Immature natural killer cell (primary cell): ENCODE measurements at places on chromosomes 3 and 15.
A peak's percentile ranks its signal among the peaks of the same experiment; 100 is the strongest.

GRCh38 chr3:167880183-167880582 is 144.7 kb downstream of the SERPINI1 start:
- no peak for DNase-seq
- no peaks in the 10 kb centered on the region for H3K36me3 ChIP-seq
- no peaks in the 10 kb centered on the region for H3K4me1 ChIP-seq
- peaks cover 1% of the 10 kb centered on the region for H3K27me3 ChIP-seq

DNA sequence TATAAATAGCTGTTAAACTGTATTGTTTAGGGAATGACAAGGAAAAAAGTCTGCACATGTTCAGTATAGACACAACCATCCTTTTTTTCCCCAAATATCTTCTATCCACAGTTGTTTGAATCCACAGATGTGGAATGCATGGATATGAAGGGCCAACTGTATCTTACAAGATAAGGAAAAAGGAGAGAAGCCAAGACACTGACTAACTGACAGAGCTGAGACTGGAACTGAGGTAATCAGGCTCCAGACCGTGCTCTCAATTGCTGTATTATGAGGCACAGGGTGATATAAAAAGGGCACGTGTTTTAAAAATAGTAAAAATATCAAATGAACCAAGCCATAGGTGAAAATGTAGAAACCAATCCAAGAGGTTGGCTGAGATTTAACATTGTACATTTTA is 49.0 kb downstream of the DHX36 start:
- no peak for DNase-seq
- H3K27me3 ChIP-seq = no peaks in the 10 kb centered on the region
- H3K4me1 ChIP-seq = peaks cover 2% of the 10 kb centered on the region
- peaks cover 46% of the 10 kb centered on the region for H3K36me3 ChIP-seq

GRCh38 chr15:48898446-48898845 is 20.5 kb downstream of the EID1 start:
- no peaks in the 10 kb centered on the region for H3K4me1 ChIP-seq
- no peak for DNase-seq
- H3K4me3 ChIP-seq = no peak overlapping the region

DNA sequence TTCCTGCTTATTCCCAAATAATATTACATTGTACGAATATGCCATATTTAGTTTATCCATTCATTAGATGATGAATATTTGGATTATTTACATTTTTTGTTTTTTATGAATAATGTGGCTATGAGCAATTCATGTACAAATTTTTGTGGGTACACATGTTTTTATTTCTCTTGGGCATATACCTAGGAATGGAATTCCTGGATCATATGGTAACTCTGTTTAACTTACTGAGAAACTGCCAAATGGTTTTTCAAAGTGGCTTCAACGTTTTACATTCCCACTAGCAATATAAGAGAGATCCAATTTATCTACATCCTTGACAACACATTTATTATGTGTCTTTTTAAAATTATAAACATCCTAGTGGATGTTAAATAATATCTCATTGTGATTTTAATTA is 362.0 kb upstream of the TMCO5A start:
- no peak for DNase-seq
- H3K27ac ChIP-seq = no peak overlapping the region

- H3K4me1 ChIP-seq = no peaks in the 10 kb centered on the region
- H3K36me3 ChIP-seq = peaks cover 11% of the 10 kb centered on the region
Observed at GRCh38 chr3:160369784-160370183, 29.2 kb downstream of the IFT80 start.

- H3K27ac ChIP-seq = no peak overlapping the region
- H3K27me3 ChIP-seq = peaks cover 18% of the 10 kb centered on the region
- H3K4me1 ChIP-seq = no peaks in the 10 kb centered on the region
Observed at GRCh38 chr15:76328106-76328696, 8.4 kb upstream of the ISL2 start.

DNA sequence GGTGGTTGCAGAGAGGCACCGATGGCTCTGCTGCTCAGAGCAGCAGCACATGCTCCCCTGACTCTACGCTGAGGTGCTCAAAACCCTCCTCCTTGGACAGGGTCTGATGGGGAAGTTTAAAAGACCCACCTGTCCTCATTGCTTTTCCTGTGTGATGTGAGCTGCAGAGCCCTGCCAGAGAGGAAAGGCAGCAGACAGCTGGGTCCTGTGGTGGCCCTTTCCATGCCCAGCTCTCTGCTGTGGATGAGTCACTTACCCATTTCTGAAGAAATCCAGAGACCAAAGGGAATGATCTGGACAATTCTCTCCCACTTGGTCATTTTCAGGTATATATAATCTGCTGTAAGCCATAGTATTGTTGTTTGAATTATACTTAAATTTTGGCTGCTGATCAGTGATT is 121.7 kb downstream of the CHDH start:
- no peaks in the 10 kb centered on the region for H3K36me3 ChIP-seq
- H3K4me1 ChIP-seq = no peaks in the 10 kb centered on the region
- no peak overlapping the region for H3K27ac ChIP-seq
- peaks cover 5% of the 10 kb centered on the region for H3K27me3 ChIP-seq

DNA sequence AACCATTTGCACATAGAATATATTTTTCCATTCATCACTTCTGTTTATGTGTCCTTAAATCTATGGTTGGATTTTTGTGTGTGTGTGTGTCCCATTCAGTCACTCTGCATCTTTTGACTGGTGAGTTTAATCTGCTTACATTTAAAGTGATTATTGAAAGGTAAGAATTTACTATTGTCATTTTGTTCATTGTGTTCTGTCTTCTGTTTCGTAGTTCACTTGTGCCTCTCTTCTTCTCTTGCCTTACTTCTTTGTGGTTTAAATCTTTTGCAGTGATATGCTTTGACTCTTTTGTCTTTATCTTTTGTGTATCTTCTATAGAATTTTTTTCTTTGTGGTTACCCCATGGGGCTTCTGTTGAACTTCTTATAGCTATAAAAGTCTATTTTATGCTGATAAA is 166.3 kb upstream of the UBE3A start:
- peaks cover 11% of the 10 kb centered on the region for H3K27me3 ChIP-seq
- H3K4me1 ChIP-seq = no peaks in the 10 kb centered on the region
- no peak overlapping the region for H3K27ac ChIP-seq
- H3K4me3 ChIP-seq = no peak overlapping the region
- no peak for DNase-seq

DNA sequence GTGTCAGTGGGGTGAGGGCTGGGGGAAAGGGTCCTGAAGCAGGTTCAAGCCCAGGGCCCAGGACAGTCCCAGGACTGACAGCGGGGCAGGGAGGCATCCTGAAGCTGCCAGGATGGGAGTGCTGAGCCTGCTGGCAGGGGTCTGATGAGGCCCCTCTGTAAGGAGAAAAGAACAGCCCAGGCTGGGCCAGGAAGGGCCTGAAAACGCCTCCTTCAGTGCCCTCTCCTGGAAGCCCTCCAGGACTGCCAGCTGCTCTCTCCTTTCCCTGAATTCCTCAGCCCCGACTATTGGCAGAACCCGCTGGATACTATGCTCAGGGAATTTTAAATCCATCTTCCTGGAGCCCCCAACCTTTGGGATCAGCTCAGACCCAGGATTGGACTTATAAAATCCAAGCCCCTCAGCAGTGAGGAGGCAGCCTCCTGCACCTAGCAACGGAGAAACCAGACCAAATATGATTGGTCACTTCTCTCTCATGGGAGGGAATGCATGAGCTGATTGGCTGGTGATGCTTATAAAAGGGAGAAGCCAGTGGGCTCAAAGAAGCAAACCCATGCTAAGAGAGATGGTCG is 203.5 kb upstream of the LINGO1 start:
- H3K4me1 ChIP-seq = no peaks in the 10 kb centered on the region
- H3K27ac ChIP-seq = no peak overlapping the region
- no peaks in the 10 kb centered on the region for H3K36me3 ChIP-seq
- no peak for DNase-seq
- H3K27me3 ChIP-seq = peaks cover 3% of the 10 kb centered on the region

DNA sequence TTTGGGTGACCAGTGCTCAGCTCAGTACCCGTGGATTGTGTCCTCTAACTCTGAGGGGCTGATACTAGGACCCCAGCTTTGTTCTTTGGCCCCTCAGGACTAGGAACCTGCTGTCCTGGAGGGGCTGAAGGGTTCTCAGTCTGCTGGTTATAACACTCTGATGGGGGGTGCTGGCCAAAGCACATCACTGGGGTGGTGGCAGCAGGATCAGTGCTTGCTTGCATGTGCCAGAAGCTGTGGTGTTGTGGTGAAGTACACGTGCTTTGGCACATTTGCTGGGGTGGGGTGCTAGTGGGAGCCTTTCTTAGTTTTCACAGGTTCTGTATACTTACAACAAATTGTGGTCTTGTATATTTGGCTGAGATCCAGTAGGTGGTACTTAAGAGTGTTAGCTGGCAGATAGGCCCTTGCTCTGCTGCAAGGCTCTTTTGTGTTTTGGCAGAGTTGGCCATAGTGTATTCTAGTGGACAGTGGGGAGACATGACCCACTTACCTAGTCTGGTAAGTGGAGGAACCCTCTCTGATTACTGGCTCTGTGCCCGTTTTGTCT is 344.3 kb downstream of the EDEM1 start:
- peak; percentile 10 for DNase-seq
- peaks cover 9% of the 10 kb centered on the region for H3K4me1 ChIP-seq
- no peak overlapping the region for H3K4me3 ChIP-seq
- H3K27ac ChIP-seq = no peak overlapping the region

- no peak overlapping the region for H3K27ac ChIP-seq
- H3K36me3 ChIP-seq = no peaks in the 10 kb centered on the region
- no peak overlapping the region for H3K4me3 ChIP-seq
- H3K4me1 ChIP-seq = no peaks in the 10 kb centered on the region
- no peak for DNase-seq
Observed at GRCh38 chr3:81274671-81275070, 486.8 kb downstream of the GBE1 start.

DNA sequence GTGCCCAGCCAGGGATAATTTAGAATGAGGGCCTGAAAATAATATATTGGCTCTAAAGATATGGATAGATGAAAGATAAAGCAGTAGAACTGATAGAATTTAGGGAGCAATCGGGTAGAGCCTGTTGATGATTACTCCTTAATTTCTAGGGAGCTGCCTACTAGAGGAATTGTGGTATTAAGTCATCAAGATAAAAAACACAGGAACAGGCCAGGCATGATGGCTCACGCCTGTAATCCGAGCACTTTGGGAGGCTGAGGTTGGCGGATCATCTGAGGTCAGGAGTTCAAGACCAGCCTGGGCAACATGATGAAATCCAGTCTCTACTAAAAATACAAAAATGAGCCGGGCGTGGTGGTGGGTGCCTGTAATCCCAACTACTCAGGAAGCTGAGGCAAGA is 130.4 kb downstream of the PCCB start:
- H3K27ac ChIP-seq = no peak overlapping the region
- no peak overlapping the region for H3K4me3 ChIP-seq
- no peak for DNase-seq
- H3K27me3 ChIP-seq = peaks cover 2% of the 10 kb centered on the region

DNA sequence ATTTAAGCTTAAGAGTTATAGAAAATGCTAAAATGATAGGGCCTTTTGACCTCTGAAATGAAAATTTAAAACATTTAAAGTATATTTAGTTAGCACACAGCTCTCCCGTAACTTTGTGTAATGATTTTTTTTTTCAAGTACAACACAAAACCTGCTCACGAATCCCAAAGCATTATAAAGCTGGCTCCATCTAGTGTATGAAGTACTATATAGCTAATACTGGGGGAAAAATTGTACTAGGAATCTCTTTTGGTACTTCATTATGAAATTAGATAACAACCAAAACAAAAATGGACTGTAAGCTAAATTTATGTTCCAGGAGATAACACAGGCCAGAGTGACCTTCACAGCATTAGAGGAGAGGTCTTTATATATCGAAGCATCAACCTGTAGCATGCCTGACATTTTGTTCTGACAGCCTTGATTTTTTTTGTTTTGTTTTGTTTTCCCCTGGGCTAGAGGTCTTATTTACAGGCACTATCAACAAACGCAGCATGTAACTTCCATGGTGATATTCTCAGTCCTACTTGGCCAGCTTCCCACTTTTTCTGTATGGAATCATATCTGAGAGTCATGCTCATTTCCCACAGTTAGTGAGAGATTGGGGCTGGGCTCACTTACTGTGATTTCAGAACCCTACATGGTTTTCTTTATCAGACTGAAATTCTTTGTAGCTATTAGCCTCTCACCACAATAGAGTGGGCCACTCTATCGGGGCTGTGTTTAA is 116.3 kb downstream of the MITF start:
- H3K4me3 ChIP-seq = no peak overlapping the region

DNA sequence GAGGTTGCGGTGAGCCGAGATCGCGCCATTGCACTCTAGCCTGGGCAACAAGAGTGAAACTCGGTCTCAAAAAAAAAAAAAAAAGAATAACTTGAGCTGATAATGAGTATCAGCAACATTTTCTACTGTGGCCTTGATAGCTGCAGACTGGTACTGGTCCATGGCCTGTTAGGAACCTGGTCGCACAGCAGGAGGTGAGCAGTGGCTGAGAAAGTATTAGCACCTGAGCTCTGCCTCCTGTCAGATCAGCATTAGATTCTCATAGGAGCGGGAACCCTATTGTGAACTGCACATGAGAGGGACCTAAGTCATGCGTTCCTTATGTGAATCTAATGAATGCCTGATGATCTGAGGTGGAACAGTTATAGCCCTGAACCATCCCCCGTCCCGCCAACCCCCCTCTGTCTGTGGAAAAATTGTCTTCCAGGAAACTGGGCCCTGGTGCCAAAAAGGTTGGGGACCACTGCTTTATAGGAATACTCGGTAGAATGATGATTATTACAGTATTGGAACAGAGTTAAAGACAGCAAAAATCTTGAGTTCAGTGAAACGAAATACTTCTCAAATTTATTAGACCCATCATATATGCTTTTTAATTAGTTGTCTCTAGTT is 126.0 kb downstream of the ZNF609 start:
- DNase-seq = no peak
- H3K27me3 ChIP-seq = no peaks in the 10 kb centered on the region
- no peak overlapping the region for H3K4me3 ChIP-seq
- H3K4me1 ChIP-seq = peaks cover 54% of the 10 kb centered on the region
- H3K36me3 ChIP-seq = peaks cover 4% of the 10 kb centered on the region

- no peaks in the 10 kb centered on the region for H3K27me3 ChIP-seq
- H3K36me3 ChIP-seq = no peaks in the 10 kb centered on the region
- no peaks in the 10 kb centered on the region for H3K4me1 ChIP-seq
- no peak overlapping the region for H3K27ac ChIP-seq
Observed at GRCh38 chr3:153749070-153749610, 372.1 kb upstream of the ARHGEF26 start.

- no peak for DNase-seq
- no peaks in the 10 kb centered on the region for H3K36me3 ChIP-seq
- no peaks in the 10 kb centered on the region for H3K27me3 ChIP-seq
- no peak overlapping the region for H3K4me3 ChIP-seq
- H3K27ac ChIP-seq = no peak overlapping the region
Observed at GRCh38 chr3:174715386-174715785, 143.7 kb upstream of the NAALADL2 start.

DNA sequence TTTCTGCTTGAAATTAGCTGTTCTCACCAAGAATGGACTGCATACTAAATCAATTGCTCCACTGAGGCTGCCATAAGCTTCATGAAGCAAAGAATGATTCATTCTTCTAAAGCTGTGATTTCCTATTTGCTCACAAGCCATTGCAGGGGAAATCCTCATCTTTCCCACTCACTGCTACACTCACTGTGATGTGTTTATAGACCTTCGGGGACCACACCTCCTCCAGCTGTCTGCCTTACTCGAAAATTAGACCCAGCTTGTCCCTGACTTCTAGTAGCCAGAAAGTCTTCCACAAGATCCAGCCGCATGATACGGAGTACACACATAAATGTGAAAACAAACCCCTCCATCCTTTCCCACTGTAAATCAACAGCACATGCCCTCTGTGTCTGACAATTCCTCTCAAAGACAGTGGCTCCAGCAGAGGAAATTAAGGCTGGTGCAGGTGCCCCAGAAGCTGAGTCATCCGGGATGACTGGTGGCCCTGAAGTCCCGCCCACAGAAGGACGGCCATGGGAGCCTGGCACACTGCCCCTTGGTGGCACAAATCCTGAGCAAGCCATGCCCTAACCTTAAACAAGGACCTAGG is 172.0 kb downstream of the STT3B start:
- H3K4me1 ChIP-seq = peaks cover 6% of the 10 kb centered on the region
- no peak for DNase-seq
- peaks cover 4% of the 10 kb centered on the region for H3K27me3 ChIP-seq
